ENCODE measurements at places on chromosomes 5 and 9. TPM values are rescaled to one million over a fixed set of nuclear protein-coding genes. Genes with fewer than 3 reads are reported as not detected.

SH3GLB2 gene
- 81.1 TPM for total RNA-seq

- H3K27ac ChIP-seq: no peak overlapping the region
- H3K27me3 ChIP-seq: no peaks in the 10 kb centered on the region
- H3K4me3 ChIP-seq: no peak overlapping the region
- no peaks in the 10 kb centered on the region for H3K4me1 ChIP-seq
- no peaks in the 10 kb centered on the region for H3K36me3 ChIP-seq
These were observed 57.8 kb downstream of the PHAX start for GRCh38 chr5:126658561-126658960.

GRCh38 chr5:114857941-114858551 lies 311.7 kb downstream of the TRIM36 start:
- H3K4me3 ChIP-seq: no peak overlapping the region
- H3K4me1 ChIP-seq: no peaks in the 10 kb centered on the region
- no peak overlapping the region for H3K27ac ChIP-seq
- H3K36me3 ChIP-seq: no peaks in the 10 kb centered on the region
- no peaks in the 10 kb centered on the region for H3K27me3 ChIP-seq
- DNase-seq: no peak

DNA sequence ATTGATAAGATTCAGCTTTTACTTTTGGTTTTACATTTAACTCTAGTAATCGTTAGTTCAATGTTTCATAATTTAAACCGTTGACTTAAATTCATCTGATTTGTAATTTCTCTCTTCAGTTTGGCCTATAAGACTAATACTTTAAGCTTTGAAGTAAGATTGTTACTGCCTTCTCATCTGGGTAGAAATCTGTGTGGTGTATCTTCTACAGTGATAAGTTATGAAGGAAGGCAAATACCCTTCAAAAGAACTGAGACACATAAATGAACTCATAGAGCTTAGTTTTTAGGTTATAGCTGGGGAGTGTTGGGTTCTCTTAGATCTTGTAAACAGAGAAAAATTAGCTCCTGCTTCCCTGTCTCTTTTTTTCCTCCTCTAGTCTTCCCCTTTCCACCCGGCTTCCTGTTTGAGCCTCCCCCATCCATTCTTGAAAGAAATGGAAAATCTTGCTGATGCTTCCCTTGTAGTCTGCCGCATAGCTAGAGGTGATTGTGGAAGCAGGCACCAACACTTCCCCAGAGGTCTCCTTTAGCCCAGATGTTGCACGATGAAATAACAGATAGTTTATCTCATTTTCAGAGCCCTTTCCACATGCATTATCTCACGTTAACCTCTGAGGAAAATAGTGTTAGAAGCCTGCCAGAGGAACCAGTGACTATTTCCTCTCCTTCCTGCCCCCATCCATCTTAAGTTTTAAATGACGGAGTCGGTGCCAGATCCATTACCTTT lies 2.0 kb upstream of the F2RL2 start:
- H3K27me3 ChIP-seq: no peaks in the 10 kb centered on the region
- no peaks in the 10 kb centered on the region for H3K4me1 ChIP-seq
- no peaks in the 10 kb centered on the region for H3K36me3 ChIP-seq
- no peak for DNase-seq
- H3K4me3 ChIP-seq: no peak overlapping the region
- H3K27ac ChIP-seq: no peak overlapping the region

DNA sequence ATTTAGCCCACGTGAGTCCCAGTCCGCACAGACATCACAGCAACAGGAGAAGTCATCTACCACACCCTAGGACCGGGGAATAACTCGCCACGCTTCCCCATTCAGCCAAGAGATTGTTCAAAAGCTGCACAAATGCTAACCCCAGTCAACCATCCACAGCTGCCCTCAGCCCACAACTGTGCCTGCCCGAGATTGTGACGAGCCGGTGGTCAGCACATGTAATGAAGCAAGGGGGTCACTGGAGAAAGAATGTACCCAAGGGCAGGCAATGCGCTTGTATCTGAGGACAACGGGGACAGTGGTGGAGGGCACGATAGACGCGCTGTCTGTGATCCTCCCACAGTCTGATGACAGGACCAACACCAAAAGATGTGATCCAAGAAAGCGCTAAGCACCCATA lies 67.8 kb downstream of the COL23A1 start:
- H3K36me3 ChIP-seq: no peaks in the 10 kb centered on the region
- no peak overlapping the region for H3K27ac ChIP-seq
- no peak for DNase-seq
- H3K4me3 ChIP-seq: no peak overlapping the region
- H3K27me3 ChIP-seq: no peaks in the 10 kb centered on the region

Data from ovary (tissue), 10 donors.